Activated CD4-positive, alpha-beta T cell treated with anti-CD3 and anti-CD28 coated beads, Interleukin-2, amount 50 U/mL, for 24 hours (primary cell): ENCODE measurements at places on chromosomes 13 and 19.

DNA sequence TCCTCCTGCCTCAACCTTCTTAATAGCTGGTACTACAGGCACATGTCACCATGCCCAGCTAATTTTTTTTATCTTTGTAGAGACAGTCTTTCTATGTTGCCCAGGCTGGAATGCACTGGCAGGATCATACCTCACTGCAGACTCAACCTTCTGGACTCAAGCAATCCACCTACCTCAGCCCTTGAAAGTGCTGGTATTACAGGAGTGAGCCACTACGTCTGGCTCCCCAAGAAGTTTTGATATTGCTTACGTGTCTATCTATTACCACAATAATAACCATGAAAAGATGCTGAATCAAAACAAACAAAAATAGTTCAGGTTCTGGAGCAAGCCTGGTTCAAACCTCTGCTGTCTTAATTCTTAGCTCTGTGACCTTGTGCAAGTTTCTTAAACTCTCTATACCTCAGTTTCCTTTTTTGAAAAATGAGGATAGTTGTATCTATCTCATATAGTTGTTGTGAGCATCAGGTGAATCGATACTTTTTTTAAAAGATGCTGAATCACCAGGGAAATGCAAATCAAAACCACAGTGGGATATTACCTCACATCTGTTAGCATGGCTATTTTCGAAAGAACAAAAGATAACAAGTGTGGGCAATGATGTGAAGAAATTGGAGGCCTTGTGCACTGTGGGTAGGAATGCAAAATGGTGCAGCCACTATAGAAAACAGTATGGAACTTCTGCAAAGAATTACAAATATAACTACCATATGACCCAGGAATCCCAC lies 19.0 kb upstream of the LEUTX start:
- no peak for DNase-seq

- DNase-seq: no peak
These were observed 636 bp upstream of the RNF225 start for GRCh38 chr19:58394821-58395219.

DNA sequence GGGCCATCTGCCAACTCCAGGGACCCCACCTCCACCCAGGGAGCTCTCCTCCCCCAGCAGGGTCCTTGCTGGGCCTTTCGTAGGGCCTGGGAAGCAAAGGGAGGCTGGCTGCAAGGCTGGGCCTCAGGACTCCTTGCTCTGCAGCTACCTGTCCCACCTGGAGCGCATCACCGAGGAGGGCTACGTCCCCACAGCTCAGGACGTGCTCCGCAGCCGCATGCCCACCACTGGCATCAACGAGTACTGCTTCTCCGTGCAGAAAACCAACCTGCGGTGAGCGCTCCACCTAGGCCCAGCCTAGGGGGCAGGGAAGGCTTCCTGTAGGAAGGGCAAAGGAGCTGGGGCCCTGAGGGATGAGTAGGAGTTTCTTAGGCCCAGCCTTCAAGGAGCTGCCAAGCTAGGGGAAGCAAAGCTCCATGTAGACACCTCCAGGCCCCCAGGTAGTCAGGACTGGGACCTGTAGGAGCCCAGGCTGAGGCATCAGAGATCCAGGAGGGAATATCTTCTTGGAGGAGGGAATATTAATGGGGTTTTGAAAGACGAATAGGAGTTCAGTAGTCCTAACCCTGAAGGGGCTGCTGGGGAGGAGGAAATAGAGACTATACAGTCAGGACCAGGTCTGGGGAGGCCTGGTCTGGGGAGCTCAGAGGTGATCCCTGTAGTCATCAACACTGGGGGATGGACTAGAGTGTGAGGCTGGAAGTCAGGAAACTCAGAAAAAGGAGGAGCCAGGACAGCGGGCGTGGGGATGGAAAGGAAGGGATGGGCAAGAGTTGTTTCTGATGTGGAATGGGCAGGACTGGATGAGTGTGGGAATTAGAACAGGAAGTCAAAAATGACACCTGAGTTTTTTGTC lies 16.0 kb downstream of the GNA15 start:
- DNase-seq: no peak

DNA sequence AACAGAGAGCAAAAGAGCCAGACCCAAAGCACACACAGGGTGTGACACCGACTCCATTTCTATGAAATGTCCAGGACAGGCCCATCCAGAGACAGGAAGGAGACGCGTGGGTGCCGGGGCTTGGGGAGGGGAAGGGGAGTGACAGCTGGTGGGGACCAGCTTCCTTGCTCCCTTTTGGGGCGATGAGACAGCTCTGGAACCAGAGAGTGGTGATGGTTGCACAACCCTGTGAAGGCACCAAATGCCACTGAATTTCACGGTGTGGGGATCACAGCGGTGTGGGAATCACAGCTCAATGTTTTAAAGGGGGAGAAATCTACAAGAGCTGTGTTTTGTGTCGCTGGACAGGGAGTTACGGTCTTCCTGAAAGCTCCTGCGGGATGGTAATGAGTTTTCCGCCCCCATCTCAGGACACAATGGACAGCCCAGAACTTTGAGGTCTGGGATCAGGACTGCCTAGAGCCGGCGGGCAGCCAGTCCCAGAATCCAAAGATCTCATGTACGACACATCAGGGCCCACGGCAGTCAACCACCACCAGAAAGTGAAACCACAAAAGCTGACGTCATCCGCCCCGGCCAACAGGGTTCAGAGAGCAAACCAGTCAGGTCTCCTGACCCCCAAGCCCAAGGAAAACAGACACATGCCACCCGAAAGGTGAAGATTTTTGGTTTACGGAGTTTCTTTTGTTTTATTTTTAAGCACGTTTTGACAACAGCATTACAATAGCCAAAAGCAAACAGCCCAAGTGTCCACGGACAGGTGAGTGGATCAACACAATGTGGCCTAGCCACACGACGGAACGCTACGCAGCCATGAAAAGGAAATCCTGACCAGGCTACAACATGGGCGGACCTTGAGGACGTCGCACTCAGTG lies 7.3 kb downstream of the SGTA start:
- no peak for DNase-seq

DNA sequence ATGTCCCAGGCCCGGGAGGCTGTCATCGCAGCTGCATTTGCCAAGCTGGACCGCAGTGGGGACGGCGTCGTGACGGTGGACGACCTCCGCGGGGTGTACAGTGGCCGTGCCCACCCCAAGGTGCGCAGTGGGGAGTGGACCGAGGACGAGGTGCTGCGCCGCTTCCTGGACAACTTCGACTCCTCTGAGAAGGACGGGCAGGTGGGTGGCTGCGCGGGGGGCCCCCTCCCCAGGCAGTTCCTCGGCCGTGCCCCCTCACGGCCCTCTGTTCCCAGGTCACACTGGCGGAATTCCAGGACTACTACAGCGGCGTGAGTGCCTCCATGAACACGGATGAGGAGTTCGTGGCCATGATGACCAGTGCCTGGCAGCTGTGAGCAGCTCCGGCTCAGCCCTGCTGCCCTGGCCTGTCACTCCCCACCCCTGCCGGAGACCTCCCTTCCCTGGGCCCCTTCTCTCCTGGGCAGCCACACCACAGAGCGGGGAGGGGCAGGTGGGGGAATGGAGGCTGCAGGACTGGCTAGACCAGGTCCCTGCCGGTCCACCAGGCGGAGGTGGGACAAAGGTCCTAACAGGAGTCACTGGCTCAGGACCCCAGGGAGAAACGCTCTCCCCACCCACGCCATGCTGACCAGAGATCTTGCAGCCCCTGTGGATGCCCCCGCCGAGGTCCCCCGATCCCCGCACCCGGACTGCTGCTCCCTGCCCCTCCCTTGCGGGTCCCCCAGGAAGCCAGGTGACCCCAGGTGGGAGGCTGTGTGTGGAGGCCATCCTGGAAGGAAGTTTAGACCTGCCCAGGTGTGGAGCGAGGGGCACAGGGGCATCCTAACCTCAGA lies 1.1 kb downstream of the CAPS start:
- DNase-seq: no peak

GRCh38 chr19:15115080-15115479 lies 7.9 kb downstream of the SYDE1 start:
- no peak for DNase-seq

- DNase-seq: no peak
These were observed 1017.3 kb upstream of the PCDH20 start for GRCh38 chr13:62432906-62433305.

DNA sequence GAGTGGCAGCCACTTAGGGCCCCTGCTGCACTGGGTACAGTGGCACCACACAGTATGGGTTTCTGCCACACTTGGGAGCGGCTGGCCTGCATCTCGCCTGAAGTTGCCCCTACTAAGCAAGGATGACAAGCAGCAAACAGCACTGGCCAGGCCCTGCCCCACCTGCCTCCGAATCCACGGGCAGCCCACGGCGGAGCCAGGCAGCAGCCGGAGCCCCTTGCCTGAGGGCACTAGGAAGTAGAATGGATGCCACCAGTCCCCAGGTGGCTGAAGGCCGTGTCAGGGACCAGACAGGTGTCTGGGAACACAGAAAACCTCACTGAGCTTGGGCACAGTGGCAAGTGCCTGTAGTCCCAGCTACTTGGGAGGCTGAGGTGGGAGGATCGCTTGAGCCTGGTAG lies 19.4 kb downstream of the MLLT1 start:
- DNase-seq: no peak

DNA sequence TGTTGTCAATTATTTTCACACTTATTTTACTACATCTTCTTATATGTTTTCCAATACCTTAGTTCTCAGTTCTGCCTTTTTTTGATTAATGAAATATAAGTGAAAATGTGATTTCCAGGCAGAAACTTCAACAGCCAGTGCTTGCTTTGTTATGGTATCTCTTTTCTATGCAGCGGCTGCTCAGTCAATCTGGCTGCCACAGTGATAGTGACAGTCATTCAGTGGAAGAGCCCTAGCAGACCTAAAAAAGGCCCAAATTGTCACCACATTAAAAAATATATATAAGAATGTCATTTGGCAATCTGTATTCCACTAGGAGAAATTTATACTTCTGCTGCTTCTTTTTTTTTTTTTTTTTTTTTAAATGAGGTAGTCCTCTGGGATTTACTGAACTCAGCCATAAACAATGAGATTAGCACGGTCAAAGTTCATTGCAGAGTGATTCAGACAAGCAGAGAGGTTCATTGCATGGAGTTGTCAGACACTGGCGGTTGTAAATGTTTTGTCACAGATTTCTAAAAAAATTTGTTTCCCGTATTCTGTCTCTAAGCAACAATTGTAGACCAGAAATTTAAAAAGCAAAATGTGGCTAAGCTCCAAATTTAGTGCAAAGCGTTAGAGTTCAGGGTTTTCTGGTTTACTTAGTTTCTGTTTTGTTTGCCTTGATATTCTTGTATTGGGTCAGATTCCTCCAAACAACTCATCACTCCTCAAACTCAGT lies 94.7 kb upstream of the PRR20A start:
- DNase-seq: no peak

DNA sequence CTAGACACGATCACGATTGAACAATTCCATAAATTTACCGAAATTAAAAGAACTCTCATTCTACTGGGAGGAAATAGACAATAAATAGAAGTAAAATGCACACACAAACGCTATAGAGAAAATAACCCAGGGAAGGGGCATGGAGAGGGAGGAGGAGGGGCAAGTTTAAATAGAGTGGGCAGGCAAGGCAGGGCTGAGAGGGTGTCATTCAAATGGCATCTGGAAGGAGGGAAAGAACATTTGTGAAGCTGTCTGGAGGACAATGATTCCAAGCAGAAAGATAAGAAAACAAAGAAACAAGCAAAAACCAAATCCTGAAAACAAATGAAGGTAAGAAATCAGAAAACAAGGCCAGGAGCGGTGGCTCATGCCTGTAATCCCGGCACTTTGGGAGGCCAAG lies 45.6 kb upstream of the GTF2F2 start:
- no peak for DNase-seq

GRCh38 chr13:40656358-40656757 lies 10.1 kb downstream of the FOXO1 start:
- DNase-seq: no peak

DNA sequence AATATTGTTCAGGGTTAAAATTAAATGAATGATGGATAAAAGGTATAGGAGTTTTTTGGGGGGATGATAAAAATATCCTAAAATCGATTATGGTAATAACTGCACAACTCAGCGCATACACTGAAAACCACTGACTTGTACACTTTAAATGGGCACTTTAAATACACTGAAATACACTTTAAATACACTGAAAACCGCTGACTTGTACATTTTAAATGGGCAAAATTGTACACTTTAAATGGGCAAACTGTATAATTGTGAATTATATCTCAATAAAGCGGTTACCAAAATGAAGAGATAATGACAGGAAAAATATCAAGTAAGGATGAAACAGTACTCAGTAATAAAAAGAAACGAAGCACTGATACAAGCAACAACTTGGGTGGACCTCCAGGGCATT lies 1.5 kb downstream of the LIG1 start:
- DNase-seq: no peak

GRCh38 chr19:15249972-15250639 lies 17.9 kb upstream of the EPHX3 start:
- no peak for DNase-seq

- DNase-seq: no peak
These were observed 155.1 kb downstream of the GGACT start for GRCh38 chr13:100433475-100433874.

GRCh38 chr13:50126263-50126992 lies 111.2 kb downstream of the KCNRG start:
- no peak for DNase-seq

GRCh38 chr13:30846311-30846710 lies 59.8 kb upstream of the MEDAG start:
- no peak for DNase-seq

DNA sequence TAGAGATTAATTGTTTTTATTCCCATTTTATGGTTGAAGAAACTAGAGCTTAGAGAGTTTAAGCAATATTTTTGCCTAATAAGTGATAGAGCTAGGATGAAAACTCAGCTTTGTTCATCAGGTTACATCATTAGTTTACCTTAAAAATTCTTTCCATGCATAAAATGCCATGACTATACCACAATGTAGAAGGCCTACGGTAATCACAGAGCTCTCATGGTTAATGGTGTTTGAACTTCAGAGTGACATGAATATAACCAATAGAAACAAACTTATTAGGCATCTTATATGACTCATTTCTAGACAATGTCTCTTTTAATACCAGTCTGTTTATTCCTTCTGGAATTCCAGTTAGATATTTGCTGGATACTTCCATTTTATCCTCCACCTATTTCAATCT lies 78.5 kb downstream of the FGF9 start:
- DNase-seq: no peak

- DNase-seq: no peak
These were observed 16.2 kb upstream of the CPB2 start for GRCh38 chr13:46121033-46121432.

DNA sequence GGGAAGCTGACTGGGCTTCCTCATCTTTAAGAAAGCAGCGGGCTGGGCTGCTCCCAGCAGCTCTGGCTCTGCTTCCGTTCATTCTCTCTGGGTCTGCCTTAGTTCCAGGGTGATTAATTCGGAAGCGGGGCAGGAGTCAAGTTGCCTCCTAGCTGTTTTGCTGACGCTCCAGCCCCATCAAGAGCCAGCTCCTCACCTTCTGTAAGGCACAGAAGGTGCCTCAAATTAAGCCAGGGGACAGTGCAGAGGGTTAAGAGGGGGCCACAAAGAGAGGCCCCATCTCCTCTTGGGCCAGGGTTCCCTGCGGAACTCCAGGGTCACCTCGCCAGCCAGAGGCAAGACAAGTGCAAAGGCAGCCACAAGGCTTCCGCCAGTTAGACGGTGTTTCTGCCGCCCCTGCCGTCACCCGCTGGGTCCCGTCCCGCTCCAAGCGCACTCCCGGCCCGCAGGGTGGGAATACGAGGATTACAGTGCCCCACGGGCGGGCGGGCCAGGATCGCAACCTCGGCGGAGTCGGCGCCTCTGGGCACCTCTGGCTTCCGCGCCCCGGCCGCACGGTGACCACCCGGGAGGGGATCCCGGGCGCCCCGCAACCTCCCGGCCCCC lies 508 bp downstream of the SLC15A1 start:
- no peak for DNase-seq
